Hippocampal formation (tissue), 2 donors: ENCODE measurements at places on chromosomes 4 and X.

- no peak for DNase-seq
These were observed 35.6 kb downstream of the NELFA start for GRCh38 chr4:1973218-1973617.

- DNase-seq, result no peak
These were observed 59.5 kb upstream of the TMEM150C start for GRCh38 chr4:82621251-82621650.

DNA sequence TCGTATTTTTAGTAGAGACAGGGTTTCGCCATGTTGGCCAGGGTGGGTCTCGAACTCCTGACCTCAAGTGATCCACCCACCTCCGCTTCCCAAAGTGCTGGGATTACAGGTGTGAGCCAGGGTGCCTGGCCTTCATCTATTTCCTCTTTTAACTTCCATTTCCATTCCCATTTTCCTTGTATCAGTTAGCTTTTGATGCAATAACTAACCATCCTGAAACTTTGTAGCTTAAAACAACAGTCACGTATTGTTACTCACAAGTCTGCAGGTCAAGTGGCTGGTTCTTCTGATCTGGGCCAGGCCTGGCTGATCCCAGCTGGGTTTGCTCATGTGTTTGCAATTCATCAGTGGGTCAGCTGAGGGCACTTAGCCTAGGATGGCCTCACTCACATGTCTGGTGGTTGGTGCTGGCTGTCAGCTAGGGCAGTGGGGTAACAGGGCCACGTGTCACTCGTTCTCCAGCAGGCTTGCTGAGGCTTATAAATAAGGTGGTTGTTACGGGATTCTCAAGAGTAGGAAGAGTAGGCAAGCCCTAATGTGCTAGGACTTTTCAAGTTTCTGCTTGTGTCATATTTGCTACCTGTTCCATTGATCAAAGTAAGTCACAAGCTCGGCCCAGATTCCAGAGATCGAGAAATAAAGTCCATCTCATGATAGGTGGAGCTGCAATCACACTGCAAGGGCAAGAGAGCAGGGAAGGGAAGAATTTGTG lies 88.2 kb downstream of the SOWAHB start:
- DNase-seq, result no peak

- no peak for DNase-seq
These were observed 225.8 kb upstream of the SFRP2 start for GRCh38 chr4:154014407-154015321.

- no peak for DNase-seq
These were observed 1155.3 kb downstream of the FSTL5 start for GRCh38 chr4:161008527-161008926.

DNA sequence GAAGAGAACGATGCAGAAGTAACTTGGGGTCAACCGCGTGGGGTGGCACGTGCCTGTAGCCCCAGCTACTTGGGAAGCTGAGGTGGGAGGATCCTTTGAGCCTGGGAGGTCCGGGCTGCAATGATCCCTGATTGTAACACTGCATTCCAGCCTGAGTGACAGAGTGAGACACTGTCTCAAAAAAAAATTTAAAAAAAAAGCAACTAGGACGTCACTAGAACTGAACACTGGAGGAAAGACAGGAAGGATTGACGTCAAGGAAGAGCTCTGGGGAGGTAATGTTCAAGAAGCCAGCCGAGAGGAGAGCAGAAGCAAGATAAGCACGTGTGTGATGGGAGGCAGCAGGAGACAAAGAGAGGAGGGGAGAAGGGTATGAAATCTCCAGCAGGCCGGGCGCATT lies 28.7 kb downstream of the S100G start:
- DNase-seq, result no peak
